ENCODE measurements at places on chromosomes 2 and 18.

- no peak for DNase-seq
These were observed 686.0 kb downstream of the NRXN1 start for GRCh38 chr2:50345701-50346591.

DNA sequence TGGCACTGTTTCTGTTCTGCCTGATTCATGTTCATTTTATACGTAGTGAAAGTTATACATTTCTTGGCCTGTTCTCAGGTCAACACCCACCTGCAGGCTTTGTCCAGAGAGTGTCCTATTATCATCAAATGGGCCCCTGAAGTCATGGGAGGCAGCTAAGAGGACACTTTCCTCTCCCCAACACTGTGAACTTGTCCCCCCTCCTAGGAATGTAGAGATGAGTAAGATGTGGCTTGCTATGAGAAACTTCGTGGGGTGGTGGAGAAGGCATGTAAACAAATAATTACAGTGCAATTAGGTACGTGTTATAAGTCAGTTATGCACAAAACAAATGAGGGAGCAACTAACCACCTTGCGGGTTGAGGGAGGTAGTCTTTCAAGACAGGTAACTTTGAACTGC lies 57.9 kb downstream of the COL4A3 start:
- DNase-seq: no peak

- no peak for DNase-seq
These were observed 147.9 kb downstream of the DOCK10 start for GRCh38 chr2:224894356-224894755.

GRCh38 chr2:101356521-101356920 lies 30.8 kb downstream of the CREG2 start:
- no peak for DNase-seq
